ENCODE measurements at places on chromosomes 2 and 18. TPM values are rescaled to one million over a fixed set of nuclear protein-coding genes. Genes with fewer than 3 reads are reported as not detected.

Gene RNF144A
- 82.3 TPM for total RNA-seq

- no peak overlapping the region for H3K27ac ChIP-seq
- H3K36me3 ChIP-seq: peaks cover 3% of the 10 kb centered on the region
- no peak overlapping the region for H3K4me3 ChIP-seq
- H3K27me3 ChIP-seq: peaks cover 2% of the 10 kb centered on the region
- peaks cover 7% of the 10 kb centered on the region for H3K4me1 ChIP-seq
- no peak for DNase-seq
Observed at GRCh38 chr2:10243926-10244270, 58.8 kb upstream of the HPCAL1 start.

DNA sequence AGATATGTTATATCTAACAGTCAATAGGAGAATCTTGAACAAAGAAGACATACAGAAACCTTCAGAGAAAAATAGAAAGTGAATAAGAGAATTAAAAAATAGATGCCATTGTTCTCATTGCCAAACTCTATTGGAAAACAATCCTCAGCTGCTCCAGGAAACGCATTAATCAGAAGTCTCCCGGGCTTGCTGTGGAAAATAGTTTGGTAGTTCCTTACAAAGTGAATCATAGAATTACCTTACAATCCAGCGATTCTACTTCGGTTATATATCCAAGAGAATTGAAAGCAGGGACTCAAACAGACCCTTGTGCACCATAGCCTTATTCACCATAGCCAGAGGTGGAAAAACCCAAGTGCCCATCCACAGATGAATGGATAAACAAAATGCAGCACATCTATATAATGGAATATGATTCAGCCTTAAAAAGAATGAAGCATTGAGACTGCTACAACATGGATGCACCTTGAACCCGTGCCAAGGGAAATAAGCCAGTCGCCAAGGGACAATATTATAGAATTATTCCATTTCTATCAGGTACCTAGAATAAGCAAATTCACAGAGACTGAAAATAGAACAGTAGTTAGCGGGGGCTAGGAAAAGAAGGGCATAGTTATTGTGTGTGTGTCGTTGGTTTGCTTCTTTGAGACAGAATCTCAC lies 21.9 kb upstream of the CHRNA1 start:
- no peak for DNase-seq
- H3K36me3 ChIP-seq: no peaks in the 10 kb centered on the region
- no peaks in the 10 kb centered on the region for H3K27me3 ChIP-seq
- H3K27ac ChIP-seq: no peak overlapping the region
- H3K4me3 ChIP-seq: no peak overlapping the region

GRCh38 chr2:233761040-233761769 lies 1.1 kb downstream of the UGT1A1 start:
- no peak overlapping the region for H3K4me3 ChIP-seq
- peaks cover 3% of the 10 kb centered on the region for H3K4me1 ChIP-seq
- H3K27ac ChIP-seq: no peak overlapping the region
- H3K27me3 ChIP-seq: no peaks in the 10 kb centered on the region
- H3K36me3 ChIP-seq: no peaks in the 10 kb centered on the region

Gene TMEM247
- total RNA-seq: not detected

- no peak overlapping the region for H3K27ac ChIP-seq
- H3K4me1 ChIP-seq: no peaks in the 10 kb centered on the region
- no peak for DNase-seq
- no peak overlapping the region for H3K4me3 ChIP-seq
- no peaks in the 10 kb centered on the region for H3K36me3 ChIP-seq
Observed at GRCh38 chr2:228590681-228591080, 409.2 kb upstream of the SPHKAP start.

Gene SETBP1
- 39.8 TPM for total RNA-seq

DNA sequence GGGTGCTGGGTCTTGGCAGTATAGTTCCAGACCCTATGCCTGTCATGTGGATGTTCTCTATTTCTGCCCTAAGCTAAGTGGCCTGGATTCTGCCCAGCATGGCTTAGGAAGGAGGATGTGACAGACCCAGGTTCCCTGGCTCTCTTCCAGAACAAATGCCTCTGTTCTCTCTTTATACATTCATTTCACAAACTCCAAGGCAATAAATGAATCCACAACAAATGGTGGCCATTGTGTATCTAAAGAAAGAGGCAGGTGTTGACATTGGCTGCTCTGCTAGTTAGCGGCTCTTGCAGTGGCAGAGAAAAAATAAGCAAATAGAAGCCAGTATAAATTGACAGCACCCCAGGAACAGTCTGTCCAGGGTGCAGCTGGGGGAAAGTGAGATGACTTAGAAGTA lies 298.6 kb downstream of the SUCLG1 start:
- H3K4me1 ChIP-seq: no peaks in the 10 kb centered on the region
- H3K36me3 ChIP-seq: no peaks in the 10 kb centered on the region
- H3K27me3 ChIP-seq: no peaks in the 10 kb centered on the region
- H3K27ac ChIP-seq: no peak overlapping the region
- no peak overlapping the region for H3K4me3 ChIP-seq

- DNase-seq: no peak
- no peak overlapping the region for H3K27ac ChIP-seq
- H3K27me3 ChIP-seq: no peaks in the 10 kb centered on the region
- H3K36me3 ChIP-seq: no peaks in the 10 kb centered on the region
- H3K4me3 ChIP-seq: no peak overlapping the region
Observed at GRCh38 chr2:160373666-160374065, 119.9 kb downstream of the RBMS1 start.

- peak overlapping the region; percentile 93 for H3K4me3 ChIP-seq
- no peaks in the 10 kb centered on the region for H3K36me3 ChIP-seq
- H3K27ac ChIP-seq: peak overlapping the region; percentile 100
Observed at GRCh38 chr18:5237083-5237722, 40.1 kb upstream of the AKAIN1 start.

- peak overlapping the region; percentile 86 for H3K27ac ChIP-seq
- peaks cover 4% of the 10 kb centered on the region for H3K27me3 ChIP-seq
- peaks cover 14% of the 10 kb centered on the region for H3K4me1 ChIP-seq
- peak; percentile 87 for DNase-seq
Observed at GRCh38 chr2:120253021-120253882, 600 bp downstream of the RALB start.

Gene UGT1A5
- total RNA-seq: not detected

- peaks cover 17% of the 10 kb centered on the region for H3K4me1 ChIP-seq
- H3K27ac ChIP-seq: no peak overlapping the region
- H3K36me3 ChIP-seq: no peaks in the 10 kb centered on the region
- no peaks in the 10 kb centered on the region for H3K27me3 ChIP-seq
- H3K4me3 ChIP-seq: no peak overlapping the region
- DNase-seq: peak; percentile 60
Observed at GRCh38 chr2:2742726-2743125, 411.7 kb upstream of the MYT1L start.

Gene GRHL1
- total RNA-seq: 12.0 TPM

DNA sequence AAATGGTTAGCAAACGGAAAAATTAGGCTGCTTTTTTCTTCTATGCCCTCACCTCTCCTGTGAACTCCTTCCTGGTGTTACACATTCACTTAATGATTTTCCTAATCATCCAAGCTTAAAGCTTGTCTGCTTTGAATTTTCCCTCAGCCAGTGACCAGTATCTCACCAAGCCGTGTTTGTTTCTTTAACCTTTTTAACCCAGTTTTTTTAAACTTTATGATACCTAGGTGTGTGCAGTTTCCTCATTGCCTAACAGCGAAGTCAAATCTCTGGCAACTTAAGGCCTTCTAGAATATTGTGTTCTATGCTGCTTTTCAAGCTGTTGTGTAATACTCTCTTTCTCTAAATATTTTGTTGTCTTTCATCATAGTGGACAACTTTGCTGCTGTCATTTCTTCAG lies 113.0 kb downstream of the PIK3C3 start:
- H3K27ac ChIP-seq: no peak overlapping the region
- H3K36me3 ChIP-seq: peaks cover 5% of the 10 kb centered on the region
- H3K4me1 ChIP-seq: no peaks in the 10 kb centered on the region
- no peak overlapping the region for H3K4me3 ChIP-seq
- no peak for DNase-seq
- no peaks in the 10 kb centered on the region for H3K27me3 ChIP-seq

DNA sequence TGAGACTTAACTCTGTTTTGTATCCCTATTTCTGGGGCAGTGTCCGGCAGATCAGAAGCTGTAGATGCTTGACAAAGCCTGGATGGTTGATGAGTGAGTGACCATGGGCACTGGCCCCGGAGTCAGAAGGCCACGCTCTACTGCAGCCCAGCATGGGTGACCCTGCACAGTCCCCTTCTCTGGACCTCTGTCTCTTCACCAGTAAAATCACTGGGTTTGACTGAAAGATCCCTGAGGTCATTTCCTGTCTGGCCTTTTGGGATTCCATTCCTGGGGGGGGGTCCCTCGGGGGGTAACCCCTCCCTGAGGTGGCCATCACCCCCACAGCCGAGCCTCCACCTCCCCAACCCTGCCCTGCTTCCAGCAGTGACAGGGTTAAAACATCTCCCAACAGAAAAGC lies 31.7 kb downstream of the MRPL35 start:
- H3K27me3 ChIP-seq: no peaks in the 10 kb centered on the region
- H3K36me3 ChIP-seq: peaks cover 42% of the 10 kb centered on the region
- H3K4me1 ChIP-seq: peaks cover 14% of the 10 kb centered on the region
- no peak overlapping the region for H3K27ac ChIP-seq
- DNase-seq: no peak

DNA sequence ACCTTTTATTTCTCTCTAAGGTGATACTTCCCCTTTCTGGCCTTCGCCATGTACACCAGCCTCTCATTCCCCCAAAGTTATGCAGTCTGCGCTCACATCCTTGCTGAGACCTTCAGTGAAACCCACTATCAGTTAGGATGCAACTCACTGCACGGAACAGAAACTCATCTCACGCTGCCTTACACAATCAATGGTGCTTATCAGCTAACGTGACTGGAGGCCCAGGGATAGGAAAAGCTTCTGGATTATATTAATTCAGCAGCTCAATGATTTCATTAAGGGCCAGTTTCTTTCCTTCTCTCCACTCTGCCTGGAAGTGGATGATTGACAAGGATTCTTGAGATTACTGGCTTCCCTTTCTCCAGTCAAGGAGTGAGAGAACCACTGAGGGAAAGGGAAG lies 44.8 kb downstream of the CDH2 start:
- no peak for DNase-seq
- no peaks in the 10 kb centered on the region for H3K4me1 ChIP-seq
- no peak overlapping the region for H3K27ac ChIP-seq
- no peak overlapping the region for H3K4me3 ChIP-seq
- H3K27me3 ChIP-seq: no peaks in the 10 kb centered on the region

GRCh38 chr2:35790292-35790691 lies 565.3 kb upstream of the CRIM1 start:
- H3K4me1 ChIP-seq: no peaks in the 10 kb centered on the region
- H3K36me3 ChIP-seq: no peaks in the 10 kb centered on the region
- no peak overlapping the region for H3K4me3 ChIP-seq
- H3K27me3 ChIP-seq: no peaks in the 10 kb centered on the region

DNA sequence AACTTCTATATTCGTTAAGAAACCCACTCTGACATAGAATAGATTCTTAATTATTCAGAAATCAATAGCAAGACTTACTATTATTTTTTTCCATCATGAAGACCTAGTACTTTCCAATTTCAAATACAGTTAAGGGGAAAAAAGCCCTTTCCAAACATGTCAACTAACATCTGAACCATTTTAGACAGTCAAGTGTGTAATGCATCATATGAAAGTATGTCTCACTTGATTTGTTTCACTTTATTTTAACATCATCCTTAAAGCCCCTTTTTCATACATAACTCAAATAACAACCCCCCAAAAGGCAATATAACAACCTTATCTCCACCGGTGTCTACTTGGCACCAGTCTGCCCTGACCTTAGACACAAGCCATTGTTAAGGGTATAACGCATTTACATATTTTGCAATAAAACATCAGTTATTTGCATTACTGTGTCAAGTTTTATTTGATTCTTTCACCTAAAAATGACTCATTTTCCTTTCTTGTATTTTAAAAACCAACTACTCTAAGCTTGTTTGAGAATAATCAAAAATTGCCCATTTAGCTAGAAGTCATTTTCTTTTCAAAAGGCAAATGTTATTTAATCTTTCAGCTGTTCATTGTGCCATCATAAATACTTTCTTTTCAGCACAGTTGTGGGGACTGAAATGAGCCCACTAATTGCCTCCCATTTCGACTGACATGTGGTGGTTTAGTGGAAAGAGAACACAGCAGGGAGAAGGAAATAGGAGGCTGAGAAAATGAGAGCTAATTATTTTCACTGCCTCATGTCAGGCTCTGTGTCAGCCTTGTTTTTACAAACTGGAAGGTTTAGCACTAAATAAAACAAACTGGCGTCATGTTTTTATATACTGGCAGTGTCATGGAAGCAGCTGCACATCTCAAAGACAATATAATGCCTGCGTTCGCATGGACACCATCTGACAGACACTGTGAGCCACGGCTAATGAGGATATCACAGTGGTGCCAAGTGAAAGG lies 104.7 kb upstream of the CDCA7 start:
- no peak overlapping the region for H3K4me3 ChIP-seq
- H3K36me3 ChIP-seq: no peaks in the 10 kb centered on the region
- no peaks in the 10 kb centered on the region for H3K27me3 ChIP-seq

DNA sequence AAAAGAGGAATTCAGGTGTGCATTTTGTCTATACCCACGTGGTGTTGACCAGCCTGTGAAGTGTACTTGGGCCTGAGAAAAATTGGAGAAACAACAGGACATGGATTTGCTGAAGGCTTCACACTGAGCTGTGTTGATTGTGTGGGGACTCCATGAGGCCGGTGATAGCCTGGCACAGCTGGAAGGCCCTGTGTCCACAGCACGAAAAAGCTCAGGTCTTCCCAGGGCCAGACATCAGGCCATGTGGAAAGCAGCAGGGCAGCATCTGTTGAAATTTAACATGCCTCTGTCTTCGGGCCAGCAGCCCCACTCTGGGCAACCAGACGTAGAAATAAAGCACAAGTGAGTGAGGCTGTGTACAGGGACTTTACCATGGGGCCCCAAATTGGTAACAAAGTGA lies 84.1 kb downstream of the HS6ST1 start:
- no peak overlapping the region for H3K27ac ChIP-seq
- DNase-seq: no peak
- peaks cover 3% of the 10 kb centered on the region for H3K36me3 ChIP-seq
- no peak overlapping the region for H3K4me3 ChIP-seq
- no peaks in the 10 kb centered on the region for H3K27me3 ChIP-seq
- peaks cover 43% of the 10 kb centered on the region for H3K4me1 ChIP-seq

DNA sequence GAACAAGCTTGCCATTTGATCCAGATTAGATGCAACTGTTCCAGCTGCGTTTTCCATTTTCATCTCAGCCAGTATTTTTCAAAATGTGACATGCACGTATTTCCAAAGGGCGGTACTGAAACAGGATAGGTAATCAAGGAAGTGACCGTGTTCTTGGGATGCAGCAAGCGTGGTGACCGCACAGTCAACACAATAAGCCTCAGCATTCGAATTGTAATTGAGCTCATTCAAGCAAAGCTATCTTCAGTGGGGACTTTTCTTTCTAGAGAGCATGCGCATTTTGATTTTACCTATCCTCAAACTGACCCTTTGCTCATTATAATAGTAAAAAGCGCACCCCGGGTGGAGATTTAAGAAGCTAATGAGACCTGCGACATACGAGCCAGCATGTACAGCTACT lies 3.4 kb upstream of the ALPP start:
- no peak for DNase-seq
- H3K27me3 ChIP-seq: no peaks in the 10 kb centered on the region
- no peaks in the 10 kb centered on the region for H3K36me3 ChIP-seq

Gene ANKRD30BL
- 3.4 TPM for total RNA-seq

- DNase-seq: no peak
- no peaks in the 10 kb centered on the region for H3K4me1 ChIP-seq
- no peak overlapping the region for H3K27ac ChIP-seq
Observed at GRCh38 chr2:235986361-235986760, 181.8 kb downstream of the GBX2 start.

- no peak overlapping the region for H3K4me3 ChIP-seq
- H3K27me3 ChIP-seq: no peaks in the 10 kb centered on the region
- H3K4me1 ChIP-seq: no peaks in the 10 kb centered on the region
- H3K36me3 ChIP-seq: no peaks in the 10 kb centered on the region
Observed at GRCh38 chr2:11901351-11902069, 155.1 kb downstream of the LPIN1 start.

Data from spinal cord (tissue), 10 donors.